ENCODE measurements at places on chromosomes 3 and 15. TPM values are rescaled to one million over a fixed set of nuclear protein-coding genes. Genes with fewer than 3 reads are reported as not detected.

- no peak for DNase-seq
Measured at GRCh38 chr3:114569186-114569585, 275.4 kb downstream of the TIGIT start.

DNA sequence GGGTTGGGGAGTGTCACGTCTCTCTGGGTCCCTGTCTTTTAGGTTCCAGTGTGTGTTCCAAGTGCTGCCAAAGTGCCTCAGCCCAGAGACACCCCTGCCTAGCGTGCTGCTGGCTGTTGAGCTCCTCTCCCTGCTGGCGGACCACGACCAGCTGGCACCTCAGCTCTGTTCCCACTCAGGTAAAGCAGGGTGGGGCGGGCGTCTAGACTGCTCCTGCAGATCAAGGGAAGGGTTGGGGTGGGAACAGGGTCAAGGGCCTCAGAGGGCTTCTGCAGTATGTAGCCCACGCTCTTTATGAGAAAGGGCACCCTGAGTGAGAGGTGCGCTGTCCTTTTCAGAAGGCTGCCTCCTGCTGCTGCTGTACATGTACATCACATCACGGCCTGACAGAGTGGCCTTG lies 17.2 kb downstream of the ATRIP start:
- no peak for DNase-seq

GRCh38 chr3:69976021-69976420 lies 23.5 kb upstream of the SAMMSON start:
- no peak for DNase-seq

GRCh38 chr3:160986069-160986468 lies 119.1 kb downstream of the B3GALNT1 start:
- DNase-seq: no peak

KLHL40 gene
- not detected for polyA plus RNA-seq

Measured in renal cortex interstitium (tissue), 15 donors.